ENCODE measurements at places on chromosomes 7 and 10.

DNA sequence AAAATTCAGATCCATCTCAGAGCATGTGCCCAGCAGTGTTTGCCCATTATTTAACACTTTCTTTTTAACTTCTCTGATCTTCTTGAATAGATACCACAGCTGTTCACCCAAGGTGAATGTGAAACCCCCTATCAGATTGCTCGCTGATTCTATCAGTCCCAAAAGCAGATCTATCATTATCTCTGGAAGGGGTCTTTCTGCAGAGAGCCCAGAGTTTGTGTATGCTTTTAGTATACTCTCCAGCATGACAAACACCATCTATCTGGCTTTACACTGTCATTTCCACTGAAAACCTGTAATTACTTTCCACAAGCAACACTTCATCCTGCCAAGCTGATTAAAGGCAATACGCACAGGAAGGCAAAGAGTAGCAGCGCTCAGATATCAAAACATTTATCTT, 168.2 kb downstream of the CACNA2D1 start:
- peak; percentile 99 for DNase-seq

DNA sequence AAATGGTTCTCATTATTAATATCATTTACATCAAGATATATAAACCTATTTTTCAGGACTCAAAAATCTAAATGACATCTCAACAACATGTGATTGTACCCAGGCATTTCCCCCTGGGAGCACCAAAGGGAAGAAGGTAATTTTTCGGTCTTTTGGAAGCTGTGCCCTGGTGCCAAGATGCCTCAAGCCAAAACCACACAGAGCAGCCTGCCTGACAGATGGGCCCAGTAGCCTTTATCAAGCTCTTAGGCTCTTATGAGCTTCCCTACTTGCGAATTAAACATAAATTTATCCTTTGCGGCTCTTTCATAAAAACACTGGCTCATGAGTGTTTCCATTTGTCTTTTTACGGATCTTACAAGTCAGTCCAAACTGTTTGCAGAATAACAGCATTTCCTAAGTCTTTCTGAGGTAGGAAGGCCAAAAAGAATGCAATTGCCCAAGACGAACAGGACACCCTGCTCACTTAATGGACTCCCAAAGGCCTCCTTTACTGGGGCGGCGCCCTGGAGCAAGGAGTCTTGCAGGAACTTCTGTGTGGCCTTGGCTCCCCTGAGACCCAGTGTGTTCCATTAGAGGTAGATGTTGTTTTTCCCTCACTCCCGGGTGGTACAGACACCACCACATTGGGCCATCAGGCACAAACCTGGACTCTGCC, 4.1 kb upstream of the RASSF4 start:
- DNase-seq, result no peak

DNA sequence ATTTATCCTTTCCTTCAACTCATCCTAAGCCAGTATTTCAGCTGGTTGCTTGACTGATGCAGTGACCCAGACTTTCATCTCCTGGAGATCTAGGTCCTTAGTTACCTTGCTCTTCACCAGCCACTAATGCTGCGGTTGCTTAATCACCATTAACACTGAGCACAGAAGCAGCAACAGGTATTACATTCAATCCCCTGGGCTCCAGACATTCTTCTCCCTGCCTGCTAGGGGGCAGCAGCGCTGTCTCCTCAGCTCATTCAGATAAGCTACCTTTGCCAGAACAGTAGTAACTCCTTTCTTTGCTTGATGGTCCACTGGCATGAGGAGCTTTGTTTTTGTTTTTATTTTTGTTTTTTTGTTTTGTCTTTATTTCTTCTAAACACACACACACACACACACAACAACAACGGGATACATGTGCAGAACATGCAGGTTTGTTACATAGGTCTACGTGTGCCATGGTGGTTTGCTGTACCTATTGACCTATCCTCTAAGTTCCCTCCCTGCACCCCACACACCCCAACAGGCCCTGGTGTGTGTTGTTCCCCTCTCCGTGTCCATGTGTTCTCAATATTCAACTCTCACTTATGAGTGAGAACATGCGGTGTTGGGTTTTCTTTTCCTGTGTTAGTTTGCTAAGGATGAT, 1043.2 kb upstream of the C7orf33 start:
- no peak for DNase-seq

GRCh38 chr10:5035356-5035755, 31.7 kb upstream of the AKR1C2 start:
- DNase-seq, result no peak

GRCh38 chr7:2566890-2567678, 8.3 kb downstream of the IQCE start:
- no peak for DNase-seq

DNA sequence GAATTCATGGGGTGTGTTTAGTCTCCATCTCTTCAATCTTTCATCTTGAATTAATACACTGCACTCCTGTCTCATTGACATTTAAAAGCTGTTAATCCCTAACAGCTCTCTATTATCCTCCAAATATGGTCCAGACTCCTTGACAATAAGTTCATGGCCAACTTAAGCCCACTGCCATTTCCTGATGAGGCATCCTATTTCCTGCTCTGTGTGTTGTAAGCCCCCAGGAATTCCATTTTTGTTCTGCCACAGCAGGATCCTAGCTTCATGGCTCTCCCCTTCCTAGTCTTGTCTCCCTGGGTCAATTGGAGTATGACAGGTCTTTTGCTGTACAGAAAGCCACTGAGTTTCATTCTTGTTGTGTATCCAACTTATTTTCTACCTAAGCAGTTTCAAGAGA, 218.8 kb downstream of the OTUD1 start:
- DNase-seq, result no peak

DNA sequence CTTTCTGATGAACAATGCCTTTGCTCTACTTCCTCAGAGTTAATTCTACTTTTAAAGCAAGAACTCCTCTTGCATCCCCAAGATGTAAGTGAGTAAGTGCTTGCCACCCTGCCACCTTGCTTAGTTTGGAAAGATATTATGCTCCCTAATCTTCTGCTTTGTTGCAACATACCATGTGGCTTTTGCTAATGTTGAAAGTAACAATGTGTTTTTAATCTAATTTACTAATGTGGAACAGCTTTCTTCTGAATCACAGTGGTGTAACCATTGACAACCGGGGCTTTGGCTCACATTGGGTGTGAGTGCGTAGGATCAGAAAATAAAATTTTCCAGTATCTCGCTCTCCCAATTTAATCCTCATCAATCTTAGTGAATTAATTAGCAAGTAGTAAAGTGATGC, 254.1 kb upstream of the PTER start:
- DNase-seq, result no peak

GRCh38 chr10:90937645-90938258, 16.9 kb upstream of the ANKRD1 start:
- no peak for DNase-seq

DNA sequence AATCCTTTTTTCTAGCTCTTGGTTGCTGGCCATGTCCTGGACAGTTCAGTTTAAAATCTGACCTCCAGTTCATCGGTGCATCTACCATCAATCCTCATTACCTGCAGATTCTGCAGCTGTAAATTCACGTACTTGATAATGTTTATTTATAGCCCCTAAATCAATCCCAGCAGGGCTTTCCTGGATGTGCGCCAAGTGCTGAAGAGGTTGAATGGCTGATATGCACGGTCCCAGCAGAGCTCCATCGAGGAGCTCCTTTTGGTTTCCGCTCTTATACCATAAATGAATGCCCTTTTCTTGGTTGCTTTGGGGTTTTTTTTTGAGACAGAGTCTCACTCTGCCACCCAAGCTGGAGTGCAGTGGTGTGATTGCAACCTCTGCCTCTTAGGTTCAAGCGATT, 91.2 kb upstream of the CCZ1B start:
- DNase-seq, result no peak
